ENCODE measurements at places on chromosomes 12 and 14.

GRCh38 chr14:85921241-85921640 is 391.3 kb downstream of the FLRT2 start:
- no peak for DNase-seq

DNA sequence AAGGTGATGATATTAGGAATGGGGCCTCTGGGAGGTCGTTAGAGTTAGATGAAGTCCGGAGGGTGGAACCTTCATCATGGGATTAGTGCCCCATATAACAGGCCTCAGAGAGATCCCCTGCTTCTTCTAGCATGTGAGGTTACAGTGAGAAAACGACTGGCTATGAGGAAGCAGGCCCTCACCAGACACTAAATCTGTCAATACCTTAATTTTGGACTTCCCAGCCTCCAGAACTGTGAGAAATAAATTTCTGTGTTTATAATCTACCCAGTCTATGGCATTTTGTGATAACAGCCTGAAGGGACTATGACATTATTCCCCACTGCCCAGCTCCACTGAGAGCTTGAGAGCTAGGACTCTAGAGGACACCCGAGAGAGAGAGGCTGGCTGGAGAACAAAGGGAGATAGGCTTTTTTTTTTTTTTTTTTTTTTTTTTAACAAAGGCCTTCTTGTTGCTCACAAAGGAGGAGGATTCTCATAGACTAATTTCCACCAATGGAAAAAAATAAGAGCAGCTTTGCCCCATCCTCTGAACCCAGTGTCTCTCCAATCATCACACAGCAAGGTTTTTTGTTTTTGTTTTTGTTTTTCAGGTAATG is 87.8 kb upstream of the EEA1 start:
- no peak for DNase-seq

DNA sequence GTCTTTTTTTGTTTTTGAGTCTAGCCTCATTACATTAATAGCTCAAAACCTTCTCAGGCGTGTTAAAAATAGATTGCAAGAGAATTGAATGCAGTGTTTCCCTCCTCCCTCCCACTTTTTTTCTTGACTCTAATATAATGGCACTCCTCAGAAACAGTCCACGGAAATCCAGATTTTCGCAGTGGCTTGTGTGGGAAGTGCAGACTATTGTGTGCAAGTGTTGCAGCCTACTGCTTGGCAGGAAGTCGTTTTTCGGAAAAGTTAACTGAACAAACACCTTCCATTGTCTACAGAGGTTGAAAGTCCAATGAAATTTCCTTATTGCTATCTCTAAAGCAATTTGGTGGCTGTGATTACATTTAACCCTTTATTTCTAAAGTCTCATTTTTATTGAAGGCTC is 147.9 kb upstream of the E2F7 start:
- no peak for DNase-seq

GRCh38 chr12:108517288-108518100 is 2.4 kb downstream of the FICD start:
- no peak for DNase-seq

GRCh38 chr12:3655328-3655900 is 97.5 kb downstream of the CRACR2A start:
- no peak for DNase-seq

Data from activated T-helper 9 cell treated with anti-CD3 and anti-CD28 coated beads, Interleukin-2, amount 50 U/mL, for 16 hours (primary cell).